Fibroblast of villous mesenchyme (primary cell): ENCODE measurements at places on chromosomes 1 and 21. TPM values are rescaled to one million over a fixed set of nuclear protein-coding genes. Genes with fewer than 3 reads are reported as not detected.

The INKA2 gene
- 4.3 and 4.5 TPM in 2 replicates for total RNA-seq

DNA sequence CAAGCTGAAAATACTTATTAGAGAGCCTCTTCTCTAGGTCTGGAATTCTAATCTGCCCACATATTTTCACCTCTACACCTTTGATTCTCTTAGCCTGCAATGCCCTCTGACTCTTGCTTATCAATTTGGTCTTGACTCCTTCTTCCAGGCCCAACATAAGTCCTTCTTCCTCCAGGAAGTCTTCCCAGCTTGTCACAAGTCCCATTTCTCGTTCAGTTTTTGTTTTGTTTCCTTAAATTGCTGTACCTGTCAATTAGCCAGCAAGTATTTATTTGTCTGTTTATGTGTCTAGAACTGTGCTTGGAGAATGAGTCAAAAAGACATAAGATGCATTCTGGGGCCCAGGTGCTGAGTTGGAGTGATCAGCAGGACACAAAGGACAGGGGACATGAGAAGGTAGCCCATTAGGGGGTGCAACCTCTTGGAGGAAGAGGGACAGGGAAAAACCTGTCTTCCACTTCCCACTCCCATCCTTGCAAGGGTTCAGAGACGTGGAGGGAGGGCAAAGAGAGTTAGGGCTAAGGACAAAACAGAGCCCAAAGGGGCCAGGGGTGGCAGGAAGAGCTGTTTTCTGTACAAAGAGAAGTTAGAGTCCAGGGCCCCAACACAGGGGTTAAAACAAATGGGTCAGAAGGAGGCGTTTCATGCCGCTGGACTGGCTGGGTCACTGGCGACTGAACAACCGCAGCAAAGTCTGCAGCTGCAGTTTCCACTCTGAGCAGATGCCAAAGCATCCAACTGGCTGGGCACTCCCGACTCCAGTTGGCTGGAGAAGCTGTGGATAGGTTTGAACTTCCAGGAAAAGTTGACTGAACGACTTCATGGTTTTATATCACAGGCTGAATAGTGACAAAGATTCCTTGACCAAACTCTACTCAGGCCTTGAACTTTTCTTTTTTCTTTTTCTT lies 10.7 kb upstream of the CNR2 start:
- no peak for DNase-seq

- no peak for DNase-seq
Observed at GRCh38 chr1:61523229-61523628, 201.7 kb downstream of the TM2D1 start.

GRCh38 chr1:234620272-234621126 lies 10.5 kb upstream of the IRF2BP2 start:
- peak; percentile 40 for DNase-seq

The KCNJ6 gene
- under 0.01 TPM in 1 of 2 replicates, not detected in the other for total RNA-seq

DNA sequence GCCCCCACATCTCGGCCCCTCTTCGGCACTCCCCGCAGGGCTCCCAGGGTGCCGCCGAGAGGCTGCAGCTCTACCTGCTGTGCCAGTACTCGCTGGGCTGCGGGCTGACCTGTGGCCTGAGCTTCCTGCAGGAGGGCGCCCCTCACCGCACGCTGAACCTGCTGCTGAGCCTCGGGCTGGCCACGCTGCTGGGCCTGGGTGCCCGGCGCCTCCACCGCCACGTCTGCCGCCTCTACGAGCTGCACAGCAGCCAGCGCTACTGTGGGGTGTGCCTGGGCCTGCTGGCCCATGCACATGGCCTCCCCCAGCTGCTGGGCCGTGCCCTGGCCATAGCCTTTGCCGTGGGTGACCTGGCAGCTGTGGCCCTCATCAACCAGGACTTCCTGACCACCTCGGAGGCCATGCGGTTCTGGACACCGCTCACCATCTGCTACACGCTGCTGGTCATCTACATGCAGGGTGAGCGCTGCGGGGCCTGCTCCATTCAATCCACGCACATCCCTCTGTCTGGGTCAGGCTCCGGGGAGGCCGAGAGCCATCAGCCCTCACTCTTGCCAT lies 1.9 kb downstream of the TMEM82 start:
- no peak for DNase-seq

- no peak for DNase-seq
Observed at GRCh38 chr1:47618222-47618720, 180.4 kb downstream of the FOXD2 start.

- DNase-seq, result peak; percentile 23
Observed at GRCh38 chr1:246198115-246198816, 308.8 kb downstream of the SMYD3 start.

GRCh38 chr1:168370586-168370985 lies 89.9 kb downstream of the TBX19 start:
- DNase-seq, result no peak

- DNase-seq, result no peak
Observed at GRCh38 chr1:38269923-38270848, 223.6 kb upstream of the POU3F1 start.

GRCh38 chr1:201591348-201591747 lies 52.4 kb downstream of the NAV1 start:
- no peak for DNase-seq

GRCh38 chr1:229254910-229255541 lies 15.9 kb upstream of the RAB4A start:
- DNase-seq, result peak; percentile 36

DNA sequence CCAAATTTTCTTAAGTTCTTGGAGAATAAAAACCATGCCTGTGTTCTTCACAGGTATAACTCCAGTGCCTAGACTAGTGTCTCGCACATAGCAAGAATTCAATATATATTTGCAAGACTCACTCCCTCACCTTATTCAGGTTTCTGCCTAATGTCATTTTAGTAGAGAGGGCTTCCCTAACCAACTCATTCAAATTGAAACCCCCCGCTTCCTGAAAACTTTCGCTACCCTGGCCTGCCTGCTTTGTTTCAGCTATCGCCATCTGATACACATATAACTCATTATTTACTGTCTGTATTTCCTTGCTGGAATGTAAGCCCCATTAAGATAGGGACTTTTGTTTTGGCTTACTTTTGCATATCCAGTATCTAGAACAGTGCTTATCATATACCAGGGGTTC lies 8.6 kb downstream of the YARS1 start:
- no peak for DNase-seq

DNA sequence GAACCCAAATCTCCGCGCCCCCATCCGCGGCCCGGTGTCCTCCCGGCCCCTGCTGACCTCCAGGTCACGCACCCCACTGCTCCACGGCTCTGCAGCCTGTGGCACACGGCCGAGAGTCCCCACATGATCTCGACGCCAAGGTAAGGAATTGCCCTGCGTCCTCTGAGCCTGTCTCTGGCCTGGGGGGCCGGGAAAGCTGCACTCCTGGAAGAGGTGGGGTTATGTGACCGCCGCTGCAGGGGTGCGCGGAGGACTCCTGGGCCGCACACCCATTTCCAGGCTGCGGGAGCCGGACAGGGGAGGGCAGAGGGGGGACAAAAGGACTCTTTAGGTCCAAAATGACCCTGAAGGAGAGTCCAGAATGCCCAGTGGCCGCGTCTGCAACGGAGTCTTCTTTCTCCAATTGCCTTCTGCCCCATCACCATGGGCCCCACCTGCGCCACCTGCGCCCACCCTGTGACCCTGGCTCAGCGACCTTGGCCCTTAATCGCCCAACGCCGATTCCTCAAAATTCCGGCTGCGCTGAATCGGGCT lies 997 bp upstream of the SIM2 start:
- DNase-seq, result no peak

GRCh38 chr1:58396150-58396549 lies 150.4 kb downstream of the OMA1 start:
- no peak for DNase-seq

- DNase-seq, result peak; percentile 81
Observed at GRCh38 chr1:115725600-115725999, 42.9 kb downstream of the CASQ2 start.

The LDLRAD1 gene
- not detected in 2 replicates for total RNA-seq

- peak; percentile 15 for DNase-seq
Observed at GRCh38 chr1:22821027-22821426, 110.4 kb downstream of the EPHB2 start.

The C1orf52 gene
- 14.2 and 23.7 TPM in 2 replicates for total RNA-seq

DNA sequence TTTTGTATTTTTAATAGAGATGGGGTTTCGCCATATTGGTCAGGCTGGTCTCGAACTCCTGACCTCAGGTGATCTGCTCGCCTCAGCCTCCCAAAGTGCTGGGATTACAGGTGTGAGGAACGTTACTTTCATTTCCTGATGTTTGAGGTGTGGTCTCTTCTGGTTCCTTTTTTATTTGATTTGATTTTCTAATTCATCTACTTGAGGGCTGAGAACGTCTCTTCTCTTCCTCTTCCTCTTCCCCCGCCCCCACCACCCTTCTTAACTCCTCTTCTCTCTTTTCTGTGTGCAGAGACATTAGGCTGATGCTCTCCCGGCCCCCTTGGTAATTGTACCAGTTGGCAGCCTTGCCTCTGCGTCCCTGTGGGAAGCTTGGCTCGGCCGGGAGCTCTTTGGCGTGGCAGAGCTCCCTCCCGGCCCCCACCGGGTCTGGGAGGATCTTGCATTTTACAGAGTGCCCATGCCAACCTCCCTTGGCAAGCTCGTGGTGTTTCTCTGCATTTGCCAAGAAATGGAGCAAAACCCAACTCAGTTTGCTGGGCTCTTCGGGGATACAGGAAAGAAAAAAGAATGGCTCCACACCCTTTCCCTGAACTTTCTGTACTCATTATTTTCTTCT lies 19.9 kb downstream of the CRYAA start:
- no peak for DNase-seq

GRCh38 chr1:191528275-191528674 lies 630.0 kb upstream of the RGS18 start:
- DNase-seq, result no peak

GRCh38 chr21:38354746-38355145 lies 98.0 kb downstream of the KCNJ15 start:
- no peak for DNase-seq

The LEPR gene
- 47.7 and 92.8 TPM in 2 replicates for total RNA-seq

The MAP1LC3C gene
- total RNA-seq, result under 0.01 TPM in 2 replicates

The ASCL5 gene
- not detected in 2 replicates for total RNA-seq

- no peak for DNase-seq
Observed at GRCh38 chr1:180372728-180373127, 129.6 kb downstream of the ACBD6 start.

The TMPRSS2 gene
- not detected in 2 replicates for total RNA-seq

The GOLPH3L gene
- total RNA-seq, result 9.3 and 17.7 TPM in 2 replicates

DNA sequence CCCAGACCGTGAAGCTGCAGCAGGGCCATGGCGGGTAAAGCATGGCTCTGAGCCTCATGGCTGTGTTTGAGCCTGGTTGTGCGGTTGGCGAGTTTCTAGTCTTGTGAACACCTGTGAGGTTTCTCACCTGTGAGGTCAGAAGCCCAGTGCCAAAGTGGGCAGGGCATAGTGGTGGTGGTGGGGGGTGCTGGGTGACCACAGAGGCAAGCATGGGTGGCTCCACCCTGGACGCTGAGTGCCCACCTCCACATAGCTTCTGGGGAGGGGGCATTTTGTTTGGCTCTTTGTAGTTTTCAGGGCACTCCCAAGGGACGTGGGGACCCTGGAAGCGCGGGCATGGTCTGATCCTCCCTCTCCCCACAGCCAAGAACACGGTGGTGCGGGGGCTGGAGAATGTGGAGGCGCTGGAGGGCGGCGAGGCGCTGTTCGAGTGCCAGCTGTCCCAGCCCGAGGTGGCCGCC lies 91.1 kb downstream of the TRIM11 start:
- DNase-seq, result no peak
